IPS DF 6.9 (cell line): ENCODE measurements at places on chromosomes 11 and 22.
A peak's percentile ranks its signal among the peaks of the same experiment; 100 is the strongest.

- no peaks in the 10 kb centered on the region for H3K4me1 ChIP-seq
- no peak overlapping the region for H3K27ac ChIP-seq
- DNase-seq = no peak
These were observed 7.5 kb upstream of the CSTF3 start for GRCh38 chr11:33168709-33169200.

- H3K36me3 ChIP-seq = no peaks in the 10 kb centered on the region
- no peak for DNase-seq
- H3K27me3 ChIP-seq = no peaks in the 10 kb centered on the region
- H3K4me1 ChIP-seq = peaks cover 13% of the 10 kb centered on the region
These were observed 19.7 kb downstream of the FLI1 start for GRCh38 chr11:128713595-128713994.

GRCh38 chr11:114348200-114349191, 51.8 kb downstream of the C11orf71 start:
- no peak overlapping the region for H3K27ac ChIP-seq
- H3K4me3 ChIP-seq = no peak overlapping the region
- H3K36me3 ChIP-seq = no peaks in the 10 kb centered on the region
- no peaks in the 10 kb centered on the region for H3K27me3 ChIP-seq
- DNase-seq = peak; percentile 50

GRCh38 chr22:35802885-35803284, 85.2 kb downstream of the APOL5 start:
- no peaks in the 10 kb centered on the region for H3K36me3 ChIP-seq
- H3K27ac ChIP-seq = no peak overlapping the region
- H3K4me3 ChIP-seq = no peak overlapping the region
- DNase-seq = no peak

DNA sequence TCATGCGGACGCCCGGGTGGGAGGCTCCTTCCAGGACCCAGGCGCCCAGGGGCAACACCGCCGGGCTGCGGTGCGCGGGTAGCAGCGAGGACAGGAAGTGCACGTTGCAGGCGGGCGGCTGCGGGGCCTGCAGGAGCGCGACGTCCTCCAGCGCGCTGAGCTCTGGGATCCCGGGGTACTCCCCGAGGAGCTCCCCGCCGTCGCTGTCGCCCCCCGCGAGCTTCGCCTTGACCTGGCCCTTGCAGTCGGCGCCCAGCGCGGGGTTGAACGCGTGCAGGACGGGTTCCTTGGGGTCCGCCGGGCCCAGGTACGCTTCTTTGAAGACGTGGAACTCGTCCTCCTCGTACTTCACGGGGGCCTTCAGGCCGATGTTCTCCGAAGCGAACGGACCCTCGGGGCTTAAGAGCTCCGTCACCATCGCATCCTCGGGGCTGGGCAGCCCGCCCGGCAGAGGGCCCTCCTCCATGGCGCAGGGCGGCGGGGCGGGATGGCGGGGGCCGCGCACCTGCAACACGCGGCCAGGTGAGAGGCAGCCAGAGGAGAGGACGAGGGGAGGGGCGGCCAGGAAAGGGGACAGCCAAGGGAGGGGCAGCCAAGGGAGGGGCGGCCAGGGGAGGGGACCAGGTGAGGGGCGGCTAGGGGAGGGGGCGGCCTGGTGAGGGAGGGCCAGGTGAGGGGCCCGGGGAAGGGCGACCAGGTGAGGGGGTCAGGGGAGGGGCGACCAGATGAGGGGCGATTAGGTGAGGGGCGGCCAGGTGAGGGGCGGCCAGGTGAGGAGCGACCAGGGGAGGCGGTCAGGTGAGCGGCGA, 921 bp downstream of the TESMIN start:
- no peak for DNase-seq
- H3K4me3 ChIP-seq = peak overlapping the region; percentile 51; the same call in 1 of the 2 replicates
- H3K27ac ChIP-seq = no peak overlapping the region
- H3K36me3 ChIP-seq = peaks cover 11% of the 10 kb centered on the region; the same call in 1 of the 2 replicates
- H3K27me3 ChIP-seq = no peaks in the 10 kb centered on the region
- H3K4me1 ChIP-seq = no peaks in the 10 kb centered on the region

- H3K4me3 ChIP-seq = no peak overlapping the region
- no peak overlapping the region for H3K27ac ChIP-seq
- H3K36me3 ChIP-seq = peaks cover 3% of the 10 kb centered on the region; the same call in 1 of the 2 replicates
- no peaks in the 10 kb centered on the region for H3K4me1 ChIP-seq
These were observed 32.4 kb upstream of the SCGB1D1 start for GRCh38 chr11:62157603-62158002.

- DNase-seq = no peak
- H3K4me3 ChIP-seq = no peak overlapping the region
- H3K36me3 ChIP-seq = no peaks in the 10 kb centered on the region
- no peak overlapping the region for H3K27ac ChIP-seq
- no peaks in the 10 kb centered on the region for H3K4me1 ChIP-seq
- H3K27me3 ChIP-seq = no peaks in the 10 kb centered on the region
These were observed 5.9 kb upstream of the CCDC117 start for GRCh38 chr22:28766628-28767027.

GRCh38 chr11:43681401-43681942, 934 bp downstream of the HSD17B12 start:
- H3K27me3 ChIP-seq = no peaks in the 10 kb centered on the region
- peak overlapping the region; percentile 82; the same call in 1 of the 2 replicates for H3K4me3 ChIP-seq
- H3K4me1 ChIP-seq = peaks cover 2% of the 10 kb centered on the region; the same call in 1 of the 2 replicates
- no peaks in the 10 kb centered on the region for H3K36me3 ChIP-seq
- no peak overlapping the region for H3K27ac ChIP-seq
- no peak for DNase-seq

GRCh38 chr22:37313376-37314314, 31.3 kb downstream of the CYTH4 start:
- peaks cover 2% of the 10 kb centered on the region; the same call in 1 of the 2 replicates for H3K4me1 ChIP-seq
- no peaks in the 10 kb centered on the region for H3K27me3 ChIP-seq
- no peaks in the 10 kb centered on the region for H3K36me3 ChIP-seq
- no peak overlapping the region for H3K27ac ChIP-seq
- H3K4me3 ChIP-seq = no peak overlapping the region

DNA sequence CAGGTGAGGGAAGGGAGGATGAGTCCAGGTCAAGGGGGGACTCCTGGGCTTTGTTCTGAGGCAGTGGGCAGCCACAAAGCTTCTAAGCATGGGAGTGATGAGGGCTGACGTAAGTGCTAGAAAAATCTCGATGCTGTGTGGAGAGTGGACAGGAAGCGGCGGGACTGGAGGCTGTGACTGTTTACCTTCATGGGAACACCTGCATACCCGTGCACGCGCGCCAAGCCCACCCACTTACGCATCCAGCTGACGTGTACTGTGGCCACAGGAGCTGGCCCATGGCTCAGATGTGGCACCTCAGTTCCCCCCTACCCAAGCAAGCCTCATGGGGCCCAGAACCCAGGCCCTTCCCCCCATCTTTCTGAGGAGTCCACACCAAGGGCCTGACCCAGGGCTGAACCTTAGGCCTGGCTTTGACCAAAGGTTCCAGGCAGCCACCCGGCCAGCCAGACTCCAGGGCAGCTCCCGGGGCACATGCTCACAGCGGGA, 14.0 kb downstream of the MYRF start:
- peaks cover 7% of the 10 kb centered on the region; the same call in 1 of the 2 replicates for H3K4me1 ChIP-seq
- H3K27me3 ChIP-seq = no peaks in the 10 kb centered on the region
- no peak for DNase-seq
- no peak overlapping the region for H3K27ac ChIP-seq
- H3K4me3 ChIP-seq = no peak overlapping the region

GRCh38 chr11:118147502-118147901, 5.1 kb downstream of the SCN4B start:
- H3K36me3 ChIP-seq = no peaks in the 10 kb centered on the region
- no peak overlapping the region for H3K4me3 ChIP-seq
- H3K27me3 ChIP-seq = peaks cover 22% of the 10 kb centered on the region; the same call in 1 of the 2 replicates
- DNase-seq = no peak
- H3K27ac ChIP-seq = no peak overlapping the region
- peaks cover 1% of the 10 kb centered on the region; the same call in 1 of the 2 replicates for H3K4me1 ChIP-seq

DNA sequence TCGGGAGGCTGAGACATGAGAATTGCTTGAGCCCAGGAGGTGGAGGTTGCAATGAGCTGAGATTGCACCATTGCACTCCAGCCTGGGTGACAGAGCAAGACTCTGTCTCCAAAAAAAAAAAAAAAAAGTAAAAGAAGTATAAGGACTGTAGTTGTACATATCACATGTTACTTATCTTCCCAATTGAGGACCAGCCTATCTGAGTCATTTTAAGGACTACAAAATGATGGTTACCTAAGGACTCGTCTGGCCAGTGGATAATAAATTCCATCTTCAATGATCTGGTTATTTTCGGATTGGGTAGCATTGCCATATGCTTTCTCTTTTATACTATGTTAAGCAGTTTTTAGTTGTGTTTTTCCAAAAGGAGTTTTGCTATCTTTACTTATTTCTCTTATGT, 55.3 kb downstream of the PPFIA1 start:
- H3K4me1 ChIP-seq = no peaks in the 10 kb centered on the region
- no peak overlapping the region for H3K4me3 ChIP-seq
- H3K27me3 ChIP-seq = no peaks in the 10 kb centered on the region
- DNase-seq = no peak

DNA sequence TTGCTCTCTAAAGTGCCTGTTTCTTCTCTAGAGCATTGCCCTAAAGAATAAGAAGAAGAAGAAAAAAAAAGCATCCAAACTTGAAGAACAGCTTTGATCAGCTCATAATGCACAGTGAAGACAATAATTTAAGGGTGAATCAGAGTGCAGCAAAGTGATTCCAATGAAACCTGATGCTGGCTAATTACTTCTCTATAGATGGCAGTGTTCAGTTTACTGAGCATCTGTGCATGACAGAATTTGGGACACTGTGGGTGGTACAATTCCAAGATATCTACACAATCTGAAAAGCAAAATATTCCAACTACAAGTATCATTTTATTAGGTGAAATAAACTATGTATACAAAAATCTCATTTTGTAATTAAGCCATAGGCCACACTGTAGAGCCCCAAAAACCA, 450.5 kb upstream of the CCDC90B start:
- no peak overlapping the region for H3K4me3 ChIP-seq
- no peaks in the 10 kb centered on the region for H3K27me3 ChIP-seq

DNA sequence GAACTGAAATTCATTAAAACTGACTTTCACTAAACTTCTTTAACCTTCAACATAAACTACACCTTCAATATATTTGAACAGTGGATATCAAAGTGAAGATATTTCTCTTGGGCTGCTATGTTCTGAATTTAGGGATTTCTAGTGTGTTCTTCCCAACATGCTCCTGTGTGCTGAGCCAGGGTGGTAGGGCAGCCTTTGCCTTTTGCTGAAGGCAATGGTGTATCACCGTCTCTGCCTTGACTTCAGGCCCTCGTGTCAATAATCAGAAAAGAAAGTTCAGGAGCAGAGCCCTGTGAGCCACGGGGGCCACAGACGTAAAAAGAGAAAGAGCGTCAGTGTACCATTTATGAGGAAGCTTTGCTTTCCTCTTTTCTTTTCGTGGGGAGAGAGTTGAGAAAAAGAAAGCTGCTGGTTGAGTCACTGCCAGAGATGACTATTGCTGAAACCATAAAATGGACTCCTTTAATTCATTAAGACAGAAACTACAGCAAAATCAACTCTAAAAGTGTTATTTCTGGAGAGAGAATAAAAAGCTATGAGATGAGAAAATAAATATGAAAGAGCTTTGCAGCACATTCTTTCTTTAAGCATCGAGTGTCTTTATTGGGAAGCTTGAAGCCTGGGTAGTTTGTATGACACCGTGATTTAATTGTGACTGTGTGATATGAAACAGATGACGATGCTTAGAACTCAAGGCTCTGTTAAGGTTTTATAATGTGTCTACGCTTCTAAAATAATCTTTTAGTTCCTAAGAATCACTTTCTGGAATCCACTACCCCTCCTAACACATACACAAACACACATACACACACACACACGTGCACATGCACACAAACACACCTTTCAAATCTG, 271.8 kb upstream of the MTNR1B start:
- no peaks in the 10 kb centered on the region for H3K36me3 ChIP-seq
- H3K4me3 ChIP-seq = no peak overlapping the region
- no peaks in the 10 kb centered on the region for H3K27me3 ChIP-seq
- H3K27ac ChIP-seq = no peak overlapping the region
- DNase-seq = no peak

DNA sequence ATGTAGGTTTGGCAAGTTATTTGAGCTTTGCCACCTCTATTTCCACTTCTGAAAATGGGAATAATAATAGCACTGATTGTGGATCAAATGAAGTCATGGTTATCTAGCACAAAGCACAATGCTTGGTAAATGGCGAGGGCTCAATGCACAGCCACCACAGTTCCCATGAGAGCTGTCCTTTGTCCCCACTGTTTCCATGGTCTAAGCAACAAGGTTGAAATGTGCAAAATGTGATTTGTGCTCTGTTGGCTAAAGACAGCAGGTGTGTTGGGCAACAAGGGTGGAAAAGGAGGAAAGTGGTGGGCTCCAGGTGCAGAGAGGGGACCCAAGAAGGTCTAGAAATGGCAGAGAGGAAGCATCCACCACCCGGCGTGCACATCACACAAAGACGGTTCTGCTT, 200.5 kb downstream of the TRIM29 start:
- H3K27ac ChIP-seq = no peak overlapping the region
- H3K27me3 ChIP-seq = no peaks in the 10 kb centered on the region
- no peaks in the 10 kb centered on the region for H3K36me3 ChIP-seq
- DNase-seq = no peak
- no peak overlapping the region for H3K4me3 ChIP-seq

DNA sequence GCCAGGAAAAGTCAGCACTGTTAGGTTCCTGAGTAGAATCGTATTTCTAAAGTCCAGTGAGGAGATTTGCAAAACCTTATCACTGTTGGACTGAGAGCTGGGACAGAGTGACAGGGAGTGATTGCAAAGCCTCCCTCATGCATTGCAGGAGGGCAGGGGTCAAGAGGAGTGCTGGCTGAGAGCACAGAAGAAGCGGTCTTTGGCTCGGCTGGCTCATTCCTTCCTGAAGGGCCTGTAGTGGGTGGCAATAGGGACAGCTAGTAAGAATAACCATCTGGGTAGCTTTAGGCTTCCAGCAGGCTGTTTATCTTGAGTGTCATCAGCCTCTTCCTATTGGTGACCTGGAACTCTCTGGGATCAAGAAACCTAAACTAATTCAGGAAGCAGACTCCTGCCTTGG, 53.4 kb downstream of the CD44 start:
- no peaks in the 10 kb centered on the region; the same call in 1 of the 2 replicates for H3K4me1 ChIP-seq
- no peak for DNase-seq
- no peaks in the 10 kb centered on the region for H3K27me3 ChIP-seq
- no peak overlapping the region for H3K27ac ChIP-seq

DNA sequence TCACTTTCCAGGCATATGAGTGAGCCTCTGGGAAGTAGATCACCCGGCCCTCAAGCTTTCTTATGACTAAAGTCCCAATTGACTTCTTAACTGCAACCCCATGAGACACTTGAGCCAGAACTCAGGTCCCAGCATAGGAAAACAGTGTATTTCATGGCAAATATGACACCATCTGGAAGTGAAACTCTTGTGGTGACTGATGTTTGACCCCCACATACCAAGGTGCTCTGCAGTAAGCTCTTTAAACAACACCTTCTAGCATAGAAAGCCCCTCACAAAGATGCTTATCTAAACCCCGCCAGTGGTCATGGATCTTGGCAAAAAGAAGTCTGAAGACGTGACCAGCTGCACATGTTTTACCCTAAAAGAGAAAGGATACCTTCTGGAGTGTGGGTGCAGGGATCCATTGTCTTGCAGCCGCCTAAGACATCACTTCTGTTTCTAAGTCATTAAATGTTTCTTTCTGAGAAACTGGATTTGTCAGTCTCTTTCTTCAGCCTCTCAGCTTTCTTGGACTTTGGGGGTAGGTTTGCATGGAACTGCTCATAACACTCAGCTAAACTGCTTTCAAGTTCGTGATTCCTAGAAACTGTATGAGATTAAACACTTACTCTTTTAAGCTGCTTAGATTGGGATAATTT, 7.4 kb upstream of the PELI3 start:
- no peak overlapping the region for H3K4me3 ChIP-seq
- no peaks in the 10 kb centered on the region for H3K27me3 ChIP-seq
- H3K27ac ChIP-seq = no peak overlapping the region
